ENCODE measurements at places on chromosomes 5 and 9. TPM values are rescaled to one million over a fixed set of nuclear protein-coding genes. Genes with fewer than 3 reads are reported as not detected.

GRCh38 chr9:77885104-77885672 lies 146.4 kb downstream of the GNAQ start:
- DNase-seq: no peak
- no peaks in the 10 kb centered on the region for H3K4me1 ChIP-seq
- H3K36me3 ChIP-seq: no peaks in the 10 kb centered on the region

GRCh38 chr9:69469136-69469535 lies 144.1 kb downstream of the ENTREP1 start:
- no peaks in the 10 kb centered on the region for H3K36me3 ChIP-seq
- DNase-seq: no peak
- no peaks in the 10 kb centered on the region for H3K4me1 ChIP-seq
- no peaks in the 10 kb centered on the region for H3K27me3 ChIP-seq
- H3K4me3 ChIP-seq: no peak overlapping the region

DNA sequence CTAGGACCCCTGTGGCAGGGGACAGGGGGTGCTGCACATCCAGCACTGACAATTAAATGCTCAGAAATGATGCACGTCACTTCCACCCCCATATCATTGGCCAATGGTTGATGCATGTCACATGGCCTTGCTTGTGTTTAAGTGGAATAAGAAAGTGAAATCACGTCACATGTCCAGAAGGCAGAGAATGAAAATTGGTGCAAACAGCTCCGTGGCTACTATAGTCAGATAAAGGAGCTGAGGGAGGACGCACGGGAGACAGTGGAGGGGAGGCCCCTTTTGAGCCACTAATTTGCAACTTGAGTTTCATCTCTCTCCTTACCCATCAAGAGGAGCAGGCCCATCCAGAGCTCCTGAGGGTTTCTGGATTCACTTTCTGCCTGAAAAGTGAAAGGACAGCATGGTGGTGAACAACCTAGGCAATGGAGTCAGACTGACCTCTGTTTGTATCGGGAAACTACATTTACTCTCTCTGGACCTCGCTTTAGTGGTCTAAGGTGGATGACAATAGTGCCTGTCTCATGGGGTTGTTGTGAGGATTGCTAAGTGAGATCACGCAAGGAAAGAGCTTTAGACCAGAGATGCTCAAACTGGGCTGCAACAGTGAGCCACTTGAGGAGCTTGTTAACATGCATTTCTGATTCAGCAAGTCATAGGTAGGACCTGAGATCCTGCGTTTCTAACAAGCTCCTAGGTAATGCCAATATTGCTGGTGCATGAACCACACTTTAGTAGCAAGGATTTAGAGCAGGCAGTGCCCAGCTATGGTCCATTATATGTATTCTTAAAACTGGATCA lies 133.9 kb upstream of the ADRA1B start:
- H3K4me3 ChIP-seq: no peak overlapping the region
- H3K27me3 ChIP-seq: no peaks in the 10 kb centered on the region
- no peaks in the 10 kb centered on the region for H3K36me3 ChIP-seq
- no peak overlapping the region for H3K27ac ChIP-seq
- no peaks in the 10 kb centered on the region for H3K4me1 ChIP-seq
- DNase-seq: no peak

- H3K36me3 ChIP-seq: no peaks in the 10 kb centered on the region
- H3K4me3 ChIP-seq: no peak overlapping the region
- no peaks in the 10 kb centered on the region for H3K4me1 ChIP-seq
- H3K27ac ChIP-seq: no peak overlapping the region
- DNase-seq: no peak
These were observed 333.5 kb downstream of the DEPDC1B start for GRCh38 chr5:60366489-60366888.

PTGES gene
- 0.47 TPM for total RNA-seq

GRCh38 chr5:350355-350754 lies 28.8 kb downstream of the AHRR start:
- H3K27me3 ChIP-seq: no peaks in the 10 kb centered on the region
- no peaks in the 10 kb centered on the region for H3K36me3 ChIP-seq
- no peaks in the 10 kb centered on the region for H3K4me1 ChIP-seq
- H3K27ac ChIP-seq: no peak overlapping the region
- DNase-seq: no peak
- no peak overlapping the region for H3K4me3 ChIP-seq

- H3K27ac ChIP-seq: no peak overlapping the region
- no peaks in the 10 kb centered on the region for H3K36me3 ChIP-seq
- no peaks in the 10 kb centered on the region for H3K4me1 ChIP-seq
- no peak overlapping the region for H3K4me3 ChIP-seq
- no peak for DNase-seq
- H3K27me3 ChIP-seq: no peaks in the 10 kb centered on the region
These were observed 87.6 kb downstream of the FBXO38 start for GRCh38 chr5:148471379-148471778.

GRCh38 chr5:146878476-146879172 lies at the start of gene PPP2R2B:
PPP2R2B (minus strand) TSS chr5:146878757.
- peaks cover 10% of the 10 kb centered on the region for H3K4me1 ChIP-seq
- H3K27ac ChIP-seq: peak within 1 kb of the TSS; percentile 52
- H3K4me3 ChIP-seq: peak within 1 kb of the TSS; percentile 62
- DNase-seq: no peak
- H3K27me3 ChIP-seq: no peaks in the 10 kb centered on the region
- H3K36me3 ChIP-seq: no peaks in the 10 kb centered on the region

GRCh38 chr9:99466781-99467180 lies 244.7 kb downstream of the SEC61B start:
- no peaks in the 10 kb centered on the region for H3K4me1 ChIP-seq
- no peak overlapping the region for H3K27ac ChIP-seq
- no peaks in the 10 kb centered on the region for H3K36me3 ChIP-seq

ORM2 gene
- not detected for total RNA-seq

GABRA6 gene
- not detected for total RNA-seq

GRCh38 chr5:113150821-113151220 lies 174.2 kb downstream of the DCP2 start:
- no peak overlapping the region for H3K27ac ChIP-seq
- no peaks in the 10 kb centered on the region for H3K27me3 ChIP-seq
- H3K36me3 ChIP-seq: no peaks in the 10 kb centered on the region
- no peak for DNase-seq

DNA sequence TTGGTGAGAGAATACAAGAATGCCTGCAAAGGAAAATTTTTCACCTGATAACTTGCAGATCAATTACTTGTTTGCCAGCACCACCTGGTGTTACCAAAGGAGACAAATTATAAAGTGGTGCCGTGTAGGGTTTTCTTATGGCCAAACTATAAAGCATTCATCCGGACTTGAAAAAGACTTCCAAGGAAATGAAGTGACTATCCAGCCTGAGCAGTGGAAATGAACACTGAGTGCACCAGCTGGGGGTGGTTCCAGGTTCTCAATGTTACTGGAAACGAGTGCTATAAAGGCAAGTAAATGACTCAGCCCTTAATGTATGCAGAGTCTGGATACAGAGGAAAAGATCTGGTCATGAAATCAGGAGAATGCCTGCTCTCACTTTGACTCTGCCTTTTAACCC lies 113.1 kb downstream of the DNAH5 start:
- no peak overlapping the region for H3K4me3 ChIP-seq
- no peaks in the 10 kb centered on the region for H3K36me3 ChIP-seq
- no peaks in the 10 kb centered on the region for H3K27me3 ChIP-seq
- H3K27ac ChIP-seq: no peak overlapping the region

- peaks cover 9% of the 10 kb centered on the region for H3K4me1 ChIP-seq
- peaks cover 9% of the 10 kb centered on the region for H3K27me3 ChIP-seq
- H3K4me3 ChIP-seq: peak overlapping the region; percentile 42
- no peak for DNase-seq
- no peaks in the 10 kb centered on the region for H3K36me3 ChIP-seq
These were observed 9.4 kb upstream of the NFIB start for GRCh38 chr9:14323083-14323971.

DNA sequence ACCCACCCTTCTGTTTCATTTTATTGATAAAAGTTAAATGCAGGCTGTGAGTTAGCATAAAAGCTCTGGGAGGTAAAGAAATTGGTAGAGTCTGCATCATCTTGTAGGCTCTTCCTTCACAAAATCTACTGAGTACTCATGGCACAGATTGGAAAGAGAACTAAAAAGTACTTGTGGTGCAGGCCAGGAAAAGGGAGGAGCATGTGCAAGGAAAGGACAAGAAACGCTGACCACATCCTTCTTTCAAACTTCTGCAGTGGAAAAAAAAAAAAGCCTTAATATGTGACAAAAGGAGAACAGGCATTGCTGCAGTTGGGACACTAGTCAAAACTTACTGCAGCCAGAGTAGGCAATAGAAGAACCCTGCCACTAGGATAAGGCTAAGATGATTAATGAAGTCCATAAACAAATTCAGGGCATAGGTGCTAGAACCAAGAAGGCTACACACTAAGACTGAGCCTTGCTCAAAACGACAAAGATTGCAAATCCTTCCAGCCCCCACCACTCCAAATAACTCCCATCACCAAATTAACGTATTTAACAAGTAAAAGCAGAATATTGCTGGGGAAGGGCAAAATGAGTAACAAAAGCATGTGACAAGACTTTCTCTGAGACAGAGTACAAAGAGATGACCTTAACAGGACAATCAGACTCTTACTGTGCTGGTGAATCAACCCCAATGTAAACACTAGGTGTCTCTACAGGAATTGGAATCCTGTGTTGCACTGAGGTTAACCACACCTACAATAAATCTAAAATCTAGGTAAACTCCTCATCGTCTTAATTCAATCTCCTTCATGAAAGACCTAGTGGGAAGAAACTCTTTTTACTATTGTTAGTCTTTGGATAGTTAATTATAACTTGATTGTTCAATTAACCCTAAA lies 1024.8 kb downstream of the TLE1 start:
- no peaks in the 10 kb centered on the region for H3K27me3 ChIP-seq
- H3K36me3 ChIP-seq: no peaks in the 10 kb centered on the region
- peaks cover 5% of the 10 kb centered on the region for H3K4me1 ChIP-seq
- DNase-seq: no peak
- H3K27ac ChIP-seq: no peak overlapping the region

DNA sequence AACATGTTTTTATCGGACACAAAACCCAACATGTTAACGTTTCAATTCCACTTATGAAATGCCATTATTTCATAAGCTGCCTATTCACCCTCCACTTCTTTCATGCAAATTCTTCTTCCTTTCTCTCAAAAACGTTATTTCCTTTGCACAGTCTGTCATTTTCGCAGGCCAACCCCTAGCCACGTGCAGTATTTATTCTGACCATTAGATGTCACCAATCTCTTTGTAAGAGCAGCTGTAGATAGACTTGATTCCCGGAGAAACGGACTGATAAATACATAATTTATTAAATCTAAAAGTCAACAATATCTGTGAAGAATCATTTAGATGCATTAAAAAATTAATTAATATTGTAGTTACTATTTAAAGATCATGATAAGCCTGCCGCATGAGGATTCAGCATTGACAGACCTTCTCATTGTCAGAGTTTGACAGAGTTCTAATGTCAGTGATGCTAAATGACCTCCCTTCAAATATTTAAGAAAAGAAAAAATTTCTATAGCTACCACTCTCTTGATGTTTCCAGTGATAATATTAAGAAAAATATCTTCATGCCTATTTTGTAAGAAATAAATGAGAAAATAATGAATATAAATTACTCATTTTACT lies 933.6 kb downstream of the CDH12 start:
- no peak for DNase-seq
- H3K36me3 ChIP-seq: no peaks in the 10 kb centered on the region
- no peak overlapping the region for H3K4me3 ChIP-seq
- no peak overlapping the region for H3K27ac ChIP-seq

- no peak for DNase-seq
- no peaks in the 10 kb centered on the region for H3K36me3 ChIP-seq
- no peak overlapping the region for H3K4me3 ChIP-seq
- H3K27me3 ChIP-seq: peaks cover 6% of the 10 kb centered on the region
These were observed 2.2 kb downstream of the PLCXD3 start for GRCh38 chr5:41508186-41508585.

ACTBL2 gene
- total RNA-seq: not detected

- H3K27ac ChIP-seq: no peak overlapping the region
- H3K36me3 ChIP-seq: no peaks in the 10 kb centered on the region
- peaks cover 4% of the 10 kb centered on the region for H3K27me3 ChIP-seq
- no peaks in the 10 kb centered on the region for H3K4me1 ChIP-seq
These were observed 54.0 kb upstream of the ALDH1B1 start for GRCh38 chr9:38338342-38339018.

ISL1 gene
- not detected for total RNA-seq

GRCh38 chr5:138720840-138721239 lies 32.4 kb upstream of the CTNNA1 start:
- H3K4me1 ChIP-seq: no peaks in the 10 kb centered on the region
- no peaks in the 10 kb centered on the region for H3K27me3 ChIP-seq
- no peaks in the 10 kb centered on the region for H3K36me3 ChIP-seq
- DNase-seq: no peak
- no peak overlapping the region for H3K27ac ChIP-seq
- H3K4me3 ChIP-seq: no peak overlapping the region

SIMC1 gene
- 30.2 TPM for total RNA-seq

NME5 gene
- not detected for total RNA-seq

ANKRD20A1 gene
- total RNA-seq: 1.6 TPM

DNA sequence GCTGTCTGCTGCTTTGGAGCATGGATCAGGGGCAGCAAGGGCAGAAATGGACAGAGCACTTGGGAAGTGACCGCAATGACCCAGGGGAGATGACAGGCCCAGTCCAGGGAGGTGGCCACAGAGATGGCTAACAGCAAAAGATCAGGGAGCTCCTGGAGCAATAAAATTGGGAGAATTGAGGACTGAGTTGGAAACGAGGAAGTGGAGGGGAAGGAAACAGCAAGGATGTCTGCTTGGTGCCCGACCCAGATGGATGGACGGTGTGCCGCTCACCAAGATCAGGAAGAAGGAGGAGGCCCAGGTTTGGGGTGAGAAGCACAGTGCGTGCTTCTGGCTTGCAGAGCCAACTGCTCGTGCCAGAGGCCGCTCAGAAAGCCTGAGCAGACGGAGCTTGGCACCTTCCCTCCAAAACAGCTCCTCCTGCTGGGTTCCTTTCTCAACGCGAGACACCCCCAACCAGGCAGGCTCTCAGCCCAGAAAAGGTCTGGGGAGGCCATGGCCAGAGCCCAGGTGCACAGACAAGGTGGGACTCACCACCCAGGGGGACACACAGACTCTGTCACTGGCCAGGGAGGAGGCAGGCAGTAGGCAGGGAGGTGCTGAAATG lies 1.7 kb upstream of the SLC34A1 start:
- DNase-seq: no peak
- no peaks in the 10 kb centered on the region for H3K36me3 ChIP-seq

DNA sequence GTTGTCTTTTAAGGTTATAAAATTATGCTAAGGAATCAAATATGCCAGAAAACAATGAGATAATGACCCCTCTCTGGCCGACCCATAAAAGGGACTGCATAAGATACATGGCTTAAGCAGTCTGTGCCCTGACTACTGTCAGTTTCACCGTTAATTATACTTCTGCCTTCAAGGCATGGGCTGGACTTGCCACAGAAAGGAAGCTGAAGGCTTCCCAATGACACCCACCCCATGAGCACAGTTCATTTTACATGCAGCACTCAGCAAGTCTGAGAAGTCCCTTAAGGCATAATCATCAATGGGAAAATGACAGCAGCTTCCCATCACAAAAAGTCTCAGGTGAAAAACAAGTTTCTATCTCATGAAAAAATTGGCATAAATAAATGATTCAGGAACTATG lies 175.6 kb downstream of the GLIS3 start:
- DNase-seq: no peak
- no peak overlapping the region for H3K27ac ChIP-seq
- no peak overlapping the region for H3K4me3 ChIP-seq
- H3K36me3 ChIP-seq: no peaks in the 10 kb centered on the region
- no peaks in the 10 kb centered on the region for H3K27me3 ChIP-seq
